B cell (primary cell): ENCODE measurements at places on chromosomes 12 and 14. TPM values are rescaled to one million over a fixed set of nuclear protein-coding genes. Genes with fewer than 3 reads are reported as not detected.
A peak's percentile ranks its signal among the peaks of the same experiment; 100 is the strongest.

The SLC5A8 gene
- total RNA-seq, result not detected in 2 replicates

The POTEG gene
- total RNA-seq, result not detected in 2 replicates

The PLBD1 gene
- total RNA-seq, result 0.87 and 1.1 TPM in 2 replicates

The AQP6 gene
- total RNA-seq, result not detected in 2 replicates

DNA sequence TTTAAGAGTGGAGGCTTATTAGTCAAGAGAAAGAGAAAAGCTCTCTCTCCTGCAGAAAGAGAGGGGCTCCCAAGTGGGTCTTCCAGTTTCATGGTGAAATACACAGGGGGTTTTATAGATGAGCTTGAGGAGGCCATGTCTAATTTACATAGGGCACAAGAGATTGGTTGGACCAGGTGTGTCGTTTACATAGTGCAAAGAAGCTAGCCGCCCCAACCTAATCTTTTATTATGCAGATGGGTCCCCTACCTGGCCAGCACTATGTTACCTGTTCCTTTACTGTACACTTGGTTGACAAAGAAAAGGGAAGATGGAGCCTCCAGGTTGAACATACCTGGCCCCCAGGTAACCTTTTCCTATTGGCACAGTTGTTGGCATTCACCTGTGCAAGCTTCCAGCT is 195.0 kb downstream of the PIK3C2G start:
- DNase-seq, result no peak

DNA sequence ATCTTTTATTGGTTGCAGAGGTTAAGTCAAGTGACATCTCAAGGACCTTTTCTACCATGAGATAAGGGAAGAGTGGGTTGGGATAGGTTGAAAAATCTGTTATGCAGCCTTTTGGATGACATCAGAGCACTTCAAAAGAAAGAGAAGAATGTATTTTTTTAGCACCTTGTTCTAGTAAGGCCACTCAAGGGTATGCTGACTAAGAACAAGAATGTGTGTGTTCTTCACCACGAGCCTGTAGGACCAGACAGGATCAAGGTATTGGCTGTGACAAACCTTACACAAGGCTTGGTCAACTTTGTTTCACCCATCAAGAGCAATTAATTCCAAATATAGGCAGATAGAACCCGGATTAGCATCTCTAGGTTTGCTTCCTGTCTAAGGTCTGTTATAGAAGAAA is 142.5 kb downstream of the SAMD4A start:
- DNase-seq, result no peak

DNA sequence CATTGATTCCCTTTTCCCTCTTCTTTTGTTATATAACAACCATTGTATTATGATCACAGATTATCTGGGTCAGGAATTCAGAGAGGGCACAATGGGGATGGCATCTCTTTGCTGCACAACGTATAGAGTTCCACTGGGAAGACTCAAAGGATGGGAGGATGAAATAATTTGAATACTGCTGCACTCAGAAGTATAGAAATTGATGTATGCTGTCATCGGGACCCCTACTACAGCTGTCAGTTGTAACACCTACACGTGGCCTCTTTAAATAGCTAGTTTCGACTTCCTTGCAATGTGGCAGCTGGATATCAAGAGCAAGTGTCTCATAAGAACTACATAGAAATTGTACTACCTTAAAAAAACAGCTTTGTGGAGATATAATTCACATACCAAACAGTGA is 408.1 kb downstream of the PDZRN4 start:
- no peak for DNase-seq

DNA sequence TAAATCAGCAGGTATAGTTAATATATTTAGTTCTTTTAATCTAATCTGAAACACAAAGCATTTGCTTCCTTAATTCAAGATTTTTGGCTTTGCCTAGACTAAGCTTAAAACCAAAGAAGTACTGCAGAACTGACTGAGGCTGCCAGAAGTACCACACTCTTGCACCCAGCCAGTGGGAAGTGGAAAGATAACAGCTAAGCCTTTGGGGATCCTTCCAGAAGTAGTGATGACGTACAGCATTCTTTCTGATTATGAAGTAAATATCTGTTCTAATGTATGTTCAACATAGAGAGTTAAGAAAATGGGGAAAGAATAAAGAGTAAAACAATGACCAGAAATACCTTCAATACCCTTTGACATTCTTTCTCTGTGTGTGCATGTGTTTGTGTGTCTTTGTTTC is 19.3 kb downstream of the NTF3 start:
- no peak for DNase-seq

GRCh38 chr14:103501041-103501870 is 21.4 kb downstream of the CKB start:
- no peak for DNase-seq

DNA sequence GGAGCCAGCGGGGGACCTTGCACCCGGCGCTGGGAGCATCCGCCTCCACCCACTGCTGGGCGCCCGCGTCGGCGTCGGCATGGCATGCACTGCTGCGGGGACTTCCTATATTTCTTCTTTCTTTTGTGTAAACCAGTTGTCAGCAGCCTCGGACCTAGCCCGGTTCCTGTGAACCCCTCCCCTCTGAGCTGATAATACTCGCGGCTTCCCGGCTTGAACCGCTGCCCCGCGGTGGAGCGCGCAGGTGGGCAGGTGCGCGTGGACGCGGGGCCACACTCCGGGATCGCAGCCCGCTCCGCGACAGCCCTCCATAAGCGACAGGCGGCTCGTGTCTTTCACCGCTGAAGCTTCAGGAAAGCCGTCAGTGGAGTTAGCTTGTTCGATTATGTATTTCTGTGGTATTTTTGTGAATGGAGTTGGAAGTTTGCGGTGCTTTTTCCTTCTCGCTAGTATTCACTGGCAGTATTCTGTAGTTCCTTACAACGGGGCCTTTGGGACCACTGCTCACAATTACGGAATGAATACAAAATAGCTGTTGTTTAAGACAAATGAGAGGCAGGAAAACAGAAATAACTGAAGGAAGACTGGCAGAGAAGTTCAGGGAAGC is 870 bp downstream of the BMAL2 start:
- peak; percentile 71 for DNase-seq

- no peak for DNase-seq
These were observed 67.9 kb upstream of the ESRRB start for GRCh38 chr14:76307786-76308780.
